ENCODE measurements at places on chromosomes 3 and 15.

GRCh38 chr3:191372122-191372521, 41.8 kb upstream of the UTS2B start:
- no peak for DNase-seq

- no peak for DNase-seq
Observed at GRCh38 chr3:23966328-23966727, 21.2 kb downstream of the NR1D2 start.

- DNase-seq = no peak
Observed at GRCh38 chr15:63454503-63455211, 49.7 kb upstream of the USP3 start.

DNA sequence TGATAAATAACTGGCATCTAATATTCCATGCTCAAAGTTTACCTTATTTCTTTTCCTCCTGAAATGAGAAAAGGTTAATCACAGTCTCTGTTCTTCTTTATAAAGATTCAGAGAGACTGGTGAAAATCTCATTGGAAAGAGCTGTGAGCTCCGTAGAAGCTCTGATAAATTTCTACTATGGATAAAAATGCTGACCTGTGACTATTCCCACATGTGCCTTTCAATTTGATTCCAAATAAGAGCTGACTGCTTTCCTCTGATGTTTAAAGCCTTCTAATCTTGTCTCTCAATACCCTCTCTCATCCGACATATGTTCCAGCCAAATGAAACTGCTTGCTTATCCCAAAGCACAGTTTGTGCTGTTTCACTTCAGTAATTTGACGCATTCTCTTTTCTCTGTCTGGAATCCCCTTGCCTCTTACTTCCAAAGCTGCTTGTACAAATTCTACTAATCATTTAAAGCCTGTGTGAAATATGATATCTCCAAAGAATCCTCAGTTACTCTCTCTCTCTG, 130.1 kb downstream of the RTP4 start:
- no peak for DNase-seq

DNA sequence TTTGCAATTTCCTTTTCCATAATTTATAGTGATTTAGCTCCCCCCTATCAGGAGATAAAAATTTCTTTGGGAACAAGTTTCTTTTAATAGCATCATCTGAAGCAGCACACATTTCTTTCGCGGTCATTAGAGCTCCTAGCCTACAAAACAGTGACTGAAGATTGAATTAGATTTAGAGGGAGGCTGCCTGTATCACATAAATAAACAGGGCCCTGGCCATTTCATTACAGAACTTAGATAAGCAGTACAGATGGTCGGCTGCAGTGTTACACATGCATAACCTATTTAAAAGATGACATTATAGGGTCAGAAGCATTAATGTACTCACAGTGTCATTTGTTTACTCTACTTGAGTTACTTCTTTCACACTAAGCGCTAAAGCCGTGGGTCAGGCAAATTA, 81.4 kb upstream of the SLC25A26 start:
- no peak for DNase-seq

Data from NCI-H226 (cell line).